ENCODE measurements at places on chromosomes 7 and 10.

DNA sequence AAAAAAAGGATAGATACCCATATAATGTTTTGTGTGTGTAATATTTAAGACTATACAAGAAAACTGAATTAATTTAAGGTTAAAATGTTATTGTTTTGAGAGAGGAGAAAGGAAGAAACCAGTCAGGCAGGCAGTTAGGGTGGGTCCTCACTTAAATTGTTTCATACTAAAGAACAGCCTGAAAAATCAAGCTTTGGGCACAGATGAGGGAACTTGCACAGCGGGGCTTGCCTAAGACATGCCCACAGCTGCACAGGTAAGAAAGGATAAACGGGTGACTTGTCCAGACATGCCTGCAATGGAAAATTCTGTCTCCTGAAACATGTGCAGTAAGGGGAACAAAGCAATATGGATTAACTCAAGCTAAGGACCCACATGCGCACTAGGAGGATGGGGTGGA lies 158.4 kb downstream of the BBS9 start:
- DNase-seq: no peak

DNA sequence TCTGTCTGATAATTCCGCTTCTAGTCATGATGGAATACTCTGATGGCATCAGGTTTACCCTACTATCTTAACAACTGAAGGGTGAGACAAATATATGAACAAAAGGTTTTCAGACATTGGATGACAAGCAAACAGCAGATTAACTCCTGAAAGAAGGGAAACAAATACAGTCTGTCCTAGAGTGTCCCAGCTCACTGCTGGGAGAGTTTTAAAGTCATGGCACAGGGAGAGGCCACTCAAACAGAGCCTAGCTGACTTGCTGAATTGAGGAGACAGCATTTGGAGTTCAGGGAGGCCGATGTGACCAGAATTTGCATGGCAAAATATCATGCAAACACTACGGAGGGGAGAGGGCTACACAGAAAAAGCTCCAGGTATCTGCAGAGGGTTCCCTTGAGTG lies 73.1 kb downstream of the MDH2 start:
- no peak for DNase-seq

GRCh38 chr7:41699516-41699915 lies 3.4 kb downstream of the INHBA start:
- DNase-seq: no peak

DNA sequence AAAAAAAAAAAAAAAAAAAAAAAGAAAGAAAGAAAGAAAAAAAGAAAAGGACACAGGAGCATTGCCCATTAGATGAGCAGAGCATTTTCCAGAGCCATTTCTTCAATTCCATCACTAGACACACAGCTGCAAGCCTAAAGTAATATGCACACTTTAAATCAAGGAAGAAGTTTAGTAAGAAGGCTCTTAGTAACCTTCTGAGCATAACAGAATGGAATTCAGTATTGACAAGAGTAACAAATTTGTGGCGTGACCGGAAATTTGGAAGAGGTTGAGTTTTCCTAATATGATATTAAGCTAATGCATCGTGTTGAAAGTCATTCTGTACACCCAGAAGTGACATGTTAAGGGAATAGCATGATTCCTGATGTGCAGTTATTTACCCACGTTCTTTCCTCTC lies 35.3 kb downstream of the SMURF1 start:
- DNase-seq: no peak

DNA sequence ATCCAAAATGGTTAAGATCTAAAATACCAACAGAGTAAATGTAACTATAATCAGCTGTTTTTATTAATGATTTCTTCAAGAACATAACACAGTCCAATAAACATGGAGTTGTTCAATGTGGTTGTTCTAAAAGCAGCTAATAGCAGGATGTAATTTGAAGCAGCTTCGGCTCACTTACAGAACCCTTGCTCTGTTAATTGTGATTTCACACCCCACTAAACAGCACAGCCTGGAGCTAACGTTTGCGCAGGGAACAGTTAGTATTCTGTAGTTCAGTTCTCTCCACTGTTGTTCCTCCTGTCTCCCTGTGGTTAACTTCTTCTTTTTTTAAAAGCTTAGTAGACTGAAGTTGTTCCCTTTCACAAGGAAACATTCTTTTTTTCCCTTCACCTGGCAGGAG lies 104.0 kb downstream of the GRM3 start:
- no peak for DNase-seq

DNA sequence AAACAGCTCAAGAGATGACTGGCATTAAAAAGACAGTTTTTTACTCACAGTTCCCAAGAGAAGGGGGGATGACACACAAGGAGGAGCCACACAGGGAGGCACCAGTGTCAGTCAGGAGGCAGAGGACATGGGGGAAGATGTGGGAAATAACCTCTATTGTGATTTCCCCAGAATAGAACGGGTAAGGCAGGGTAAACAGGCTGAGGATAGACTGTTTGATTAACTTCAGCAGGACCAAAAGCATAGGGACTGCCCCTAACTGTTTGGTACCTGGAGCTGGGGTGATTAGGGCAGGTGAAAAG lies 60.7 kb downstream of the RAPGEF5 start:
- no peak for DNase-seq

GRCh38 chr10:63375859-63376258 lies 89.9 kb downstream of the JMJD1C start:
- DNase-seq: no peak

GRCh38 chr7:2029936-2030335 lies 202.8 kb downstream of the MAD1L1 start:
- no peak for DNase-seq

GRCh38 chr7:27046854-27047549 lies 48.8 kb downstream of the HOXA1 start:
- no peak for DNase-seq

GRCh38 chr7:25615003-25615402 lies 386.7 kb upstream of the NPVF start:
- no peak for DNase-seq

DNA sequence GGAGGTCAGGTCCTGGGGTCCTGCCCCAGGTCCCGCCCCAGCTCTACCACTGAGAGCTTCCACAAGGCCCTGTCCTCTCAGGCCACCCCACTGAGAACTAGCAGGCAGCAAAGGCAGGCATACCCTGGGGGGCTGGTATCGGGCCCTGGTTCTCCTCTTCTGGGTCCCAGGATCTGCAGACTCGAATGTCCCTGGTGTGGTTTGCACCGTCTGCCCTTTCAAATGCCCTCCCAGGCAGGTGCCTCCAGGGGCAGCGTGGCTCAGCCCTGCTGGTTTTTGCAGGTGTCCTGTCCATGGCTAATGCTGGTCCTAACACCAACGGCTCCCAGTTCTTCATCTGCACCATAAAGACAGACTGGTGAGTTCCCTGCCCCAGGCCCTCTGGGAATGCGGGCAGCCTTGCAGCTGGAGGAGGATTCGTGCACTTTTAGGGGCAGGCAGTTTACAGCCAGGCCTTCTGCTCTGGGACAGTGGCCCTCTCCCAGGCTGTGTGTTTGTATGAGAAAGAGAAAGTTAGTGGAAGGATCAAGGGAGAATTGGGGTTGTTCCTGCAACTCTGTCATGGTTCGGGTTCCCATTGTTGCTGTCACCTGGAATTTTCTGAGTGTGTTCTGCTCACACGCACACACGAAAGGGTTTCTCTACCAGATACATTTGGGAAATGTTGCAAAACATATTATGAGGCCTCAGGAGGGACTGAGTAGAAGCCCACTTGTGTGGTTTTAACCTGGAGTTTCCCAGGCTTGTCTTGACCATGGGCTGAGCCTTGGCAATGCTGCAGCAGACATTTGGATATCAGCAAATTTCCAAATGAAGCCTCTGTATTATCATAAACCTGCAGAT lies 5.0 kb downstream of the PPIF start:
- no peak for DNase-seq

DNA sequence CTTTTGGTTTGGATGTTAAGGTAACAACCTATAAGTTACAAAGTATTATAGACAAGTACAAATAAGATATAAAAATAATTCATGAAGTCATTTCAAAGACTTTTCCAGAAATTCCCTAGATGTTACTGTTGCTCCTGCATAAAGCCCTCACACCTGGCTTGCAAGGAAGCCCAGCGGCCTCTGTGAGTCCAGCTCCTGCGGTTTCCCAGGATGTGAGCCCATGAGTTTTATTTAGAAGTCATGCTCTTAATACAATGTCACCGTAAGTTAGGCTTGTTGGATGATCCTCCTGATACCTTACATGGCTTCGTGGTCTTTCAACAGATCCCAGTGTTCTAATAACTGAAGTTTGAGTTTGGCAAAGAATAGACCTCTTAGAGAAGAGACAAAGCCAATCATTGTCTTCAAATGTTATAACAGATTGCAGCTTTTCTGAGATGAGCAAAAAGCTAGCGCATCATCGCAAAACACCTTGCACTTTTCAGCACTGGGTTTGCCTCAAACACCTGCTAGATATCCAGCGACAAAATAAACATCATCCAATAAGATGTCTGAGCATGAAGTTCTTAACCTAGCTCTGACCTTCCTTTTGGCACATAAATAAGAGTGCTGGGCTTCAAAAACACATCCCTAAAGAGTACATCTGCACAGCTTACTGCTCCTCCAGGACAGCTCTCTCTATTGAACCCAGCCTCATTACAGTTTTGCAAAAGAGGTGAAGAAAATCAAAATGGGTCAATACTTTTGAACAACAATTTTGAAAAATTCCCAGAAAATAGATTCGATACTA lies 3.6 kb downstream of the FAM171A1 start:
- DNase-seq: no peak

DNA sequence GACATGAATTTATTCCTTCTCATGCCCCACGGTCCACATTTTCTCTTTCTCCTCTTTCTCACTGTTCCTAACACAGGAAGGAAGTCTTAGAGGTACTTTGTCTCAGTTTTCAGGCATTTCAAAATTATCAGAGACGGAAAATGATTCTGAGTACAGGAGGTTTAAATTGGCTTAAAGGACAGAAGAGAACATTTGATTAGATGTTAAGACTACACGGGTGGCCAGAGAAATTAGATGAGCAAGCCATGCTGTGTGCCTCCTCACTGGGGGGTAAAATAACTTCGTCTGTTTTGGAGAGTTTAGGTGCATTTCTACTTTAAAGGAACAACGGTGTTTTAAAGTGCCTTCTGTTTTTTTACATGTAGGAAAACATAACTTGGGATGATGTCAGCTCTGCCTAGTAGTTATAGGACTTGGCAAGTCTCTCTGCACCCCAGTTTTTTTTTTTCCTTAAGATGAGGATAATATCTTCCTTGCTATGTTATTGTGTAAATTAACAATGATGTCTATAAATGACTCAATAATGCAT lies 66.9 kb downstream of the MCMBP start:
- no peak for DNase-seq

DNA sequence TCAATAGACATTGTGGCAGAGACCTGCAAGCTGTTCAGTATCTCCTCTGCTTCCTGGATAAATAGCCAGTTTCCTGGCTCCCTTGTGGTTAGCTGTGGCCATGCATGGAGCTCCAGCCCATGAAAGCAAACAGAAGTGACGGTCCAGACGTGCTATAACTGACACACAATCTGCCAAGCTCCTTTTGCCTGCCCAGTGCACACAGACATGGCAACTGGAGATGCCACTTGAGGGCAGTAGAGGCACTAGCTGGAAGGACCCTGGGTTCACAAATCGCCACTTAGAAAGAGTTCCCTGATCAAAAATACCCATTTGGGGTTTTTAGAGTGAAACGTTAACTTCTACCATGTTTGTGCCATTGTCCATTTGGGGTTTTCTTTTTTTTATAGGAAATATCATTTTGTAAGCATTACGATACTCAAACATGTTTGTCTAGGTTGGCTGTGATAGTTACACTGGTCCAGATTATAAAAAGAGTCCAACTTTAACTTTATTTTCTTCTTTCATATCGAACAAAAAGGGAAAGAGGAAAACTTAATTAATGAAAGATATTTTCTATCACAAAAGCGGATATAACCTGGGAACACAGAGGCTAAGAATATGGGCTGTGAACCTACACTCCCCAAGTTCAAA lies 31.3 kb downstream of the KIN start:
- DNase-seq: no peak

DNA sequence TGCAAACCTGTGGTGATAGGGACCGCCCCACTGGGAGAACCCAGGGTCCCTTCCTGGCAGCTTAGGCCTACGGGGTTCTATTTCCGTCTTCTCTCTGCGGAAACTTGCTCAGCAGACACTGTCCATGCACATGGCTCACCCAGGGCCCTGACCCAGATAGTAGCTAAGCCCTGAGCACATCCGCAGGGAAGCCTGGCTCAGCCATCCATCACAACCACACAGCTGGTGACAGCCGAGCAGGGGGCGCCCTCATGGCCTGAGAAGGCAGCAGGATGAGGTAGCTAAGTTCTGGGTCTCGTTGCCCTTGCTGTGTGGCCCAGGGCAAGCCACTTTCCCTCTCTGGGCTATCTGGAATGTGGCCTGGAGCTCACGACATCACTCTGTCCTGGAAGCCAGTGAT lies 23.3 kb downstream of the NPTX2 start:
- no peak for DNase-seq

GRCh38 chr10:43863859-43864591 lies 215.3 kb upstream of the ZNF32 start:
- no peak for DNase-seq

- no peak for DNase-seq
Observed at GRCh38 chr7:137981668-137982067, 20.2 kb downstream of the CREB3L2 start.

DNA sequence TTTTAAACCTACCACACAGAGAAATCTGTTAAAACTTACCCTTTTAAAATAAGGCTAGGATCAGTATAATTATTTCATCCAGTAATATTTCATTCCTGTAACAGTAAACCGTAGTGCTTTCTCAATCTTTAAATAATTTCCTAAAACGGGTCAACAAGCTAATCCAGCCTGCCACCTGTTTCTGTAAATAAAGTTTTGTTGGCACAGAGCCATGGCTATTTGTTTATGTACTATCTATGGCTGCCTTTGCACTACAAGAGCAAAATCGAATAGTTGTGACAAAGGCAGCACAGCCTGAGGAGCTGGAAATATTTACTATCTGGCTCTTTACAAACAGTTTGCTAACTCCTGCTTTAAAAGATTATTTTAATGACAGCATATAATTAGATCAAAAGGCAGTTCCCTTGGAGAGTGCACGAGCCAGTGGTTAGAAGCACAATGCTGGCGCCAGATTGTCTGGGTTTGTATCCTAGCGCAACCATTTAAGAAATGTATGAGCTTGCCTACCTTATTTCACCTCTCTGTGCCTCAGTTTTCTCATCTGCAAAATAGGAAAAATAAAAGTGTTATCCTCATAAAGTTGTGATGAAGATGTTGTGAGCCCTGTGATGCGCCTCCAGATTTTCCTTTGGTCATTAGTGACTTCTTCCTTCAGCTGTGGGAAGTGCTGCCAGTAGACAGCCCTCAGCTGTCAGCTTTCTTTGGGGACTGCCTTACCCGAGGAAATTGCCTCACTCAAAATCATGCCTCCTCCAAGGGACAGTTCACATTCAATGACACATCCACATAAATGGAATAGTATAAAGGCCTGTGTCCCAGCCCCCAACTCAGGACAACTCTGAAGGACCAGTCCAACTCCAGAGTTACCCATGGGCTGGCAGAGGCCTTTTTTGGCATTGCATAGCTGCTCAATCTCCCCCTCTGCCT lies 11.8 kb upstream of the MIOS start:
- no peak for DNase-seq
